Placental pericyte (primary cell): ENCODE measurements at places on chromosomes 1 and 21. TPM values are rescaled to one million over a fixed set of nuclear protein-coding genes. Genes with fewer than 3 reads are reported as not detected.

The TNFRSF18 gene
- not detected in 2 replicates for total RNA-seq

The GORAB gene
- total RNA-seq: 16.2 and 18.8 TPM in 2 replicates

The TDRD5 gene
- not detected in 2 replicates for total RNA-seq

The DHCR24 gene
- total RNA-seq: 283 and 365 TPM in 2 replicates

The CITED4 gene
- total RNA-seq: 1.8 and 10.2 TPM in 2 replicates

The FCRLA gene
- 0.22 and 3.6 TPM in 2 replicates for total RNA-seq

The TAS1R1 gene
- total RNA-seq: under 0.01 and 0.14 TPM in 2 replicates

The TDRD10 gene
- not detected in 2 replicates for total RNA-seq

The OR10J1 gene
- total RNA-seq: not detected in 2 replicates

The C1orf94 gene
- total RNA-seq: not detected in 2 replicates

The ESRRG gene
- under 0.01 TPM in 1 of 2 replicates, not detected in the other for total RNA-seq

The PDC gene
- total RNA-seq: 0.29 TPM in 1 of 2 replicates, not detected in the other

The CYP4A22 gene
- not detected in 2 replicates for total RNA-seq

The SLC16A4 gene
- total RNA-seq: 57.8 and 106 TPM in 2 replicates

The TMEM269 gene
- total RNA-seq: under 0.01 TPM in 1 of 2 replicates, not detected in the other

The LMOD1 gene
- total RNA-seq: 5.4 and 5.9 TPM in 2 replicates

The HES2 gene
- 0.14 and 0.22 TPM in 2 replicates for total RNA-seq

The RGS16 gene
- total RNA-seq: 0.14 and 2.4 TPM in 2 replicates

The HFM1 gene
- 0.14 and 0.22 TPM in 2 replicates for total RNA-seq

The LCE1A gene
- not detected in 2 replicates for total RNA-seq

The ACTL8 gene
- total RNA-seq: not detected in 2 replicates

The ACP6 gene
- 5.0 and 6.2 TPM in 2 replicates for total RNA-seq

The CFAP298 gene
- 18.2 and 22.8 TPM in 2 replicates for total RNA-seq

The GUCA2B gene
- not detected in 2 replicates for total RNA-seq

The CD84 gene
- total RNA-seq: 0.14 TPM in 1 of 2 replicates, not detected in the other

The S100A9 gene
- not detected in 2 replicates for total RNA-seq

The BRWD1 gene
- 47.8 and 51.2 TPM in 2 replicates for total RNA-seq

The TMEM9 gene
- total RNA-seq: 41.4 and 58.4 TPM in 2 replicates

The F11R gene
- total RNA-seq: 3.7 and 12.7 TPM in 2 replicates

The LENEP gene
- 0.86 TPM in 1 of 2 replicates, not detected in the other for total RNA-seq

The ALG14 gene
- total RNA-seq: 2.2 and 4.9 TPM in 2 replicates

The KRTAP12-2 gene
- not detected in 2 replicates for total RNA-seq

The PRDX1 gene
- 225 and 436 TPM in 2 replicates for total RNA-seq

The FCAMR gene
- total RNA-seq: not detected in 2 replicates

The ATP13A2 gene
- total RNA-seq: 44.4 and 91.5 TPM in 2 replicates

The REG4 gene
- not detected in 2 replicates for total RNA-seq

The FCER1G gene
- total RNA-seq: not detected in 2 replicates

The TTC34 gene
- 0.22 and 0.29 TPM in 2 replicates for total RNA-seq

The KIF21B gene
- total RNA-seq: 0.22 and 0.29 TPM in 2 replicates

The PRAMEF20 gene
- not detected in 2 replicates for total RNA-seq

The CFAP141 gene
- total RNA-seq: not detected in 2 replicates

The ATP6V1G3 gene
- not detected in 2 replicates for total RNA-seq

The TNFAIP8L2 gene
- not detected in 2 replicates for total RNA-seq

The IL10 gene
- total RNA-seq: 0.22 and 0.86 TPM in 2 replicates
